Ascending aorta (tissue), 2 donors: ENCODE measurements at places on chromosomes 12 and 14. TPM values are rescaled to one million over a fixed set of nuclear protein-coding genes. Genes with fewer than 3 reads are reported as not detected.

The NKX2-1 gene
- not detected for total RNA-seq

The DENND5B gene
- 4.7 TPM for total RNA-seq

The TAS2R46 gene
- total RNA-seq, result 23.2 TPM

The SSPN gene
- 56.3 TPM for total RNA-seq

The IL26 gene
- total RNA-seq, result not detected

The C12orf54 gene
- total RNA-seq, result not detected

The ADAMTS20 gene
- total RNA-seq, result not detected

The DPY19L2 gene
- 3.2 TPM for total RNA-seq

The KRT85 gene
- total RNA-seq, result not detected

The CLEC9A gene
- total RNA-seq, result not detected

The GPR65 gene
- total RNA-seq, result 0.32 TPM

The SOX5 gene
- 18.2 TPM for total RNA-seq

The ANKS1B gene
- 8.2 TPM for total RNA-seq

The LIN7A gene
- total RNA-seq, result 4.6 TPM

The CLEC6A gene
- not detected for total RNA-seq

The NXPH4 gene
- not detected for total RNA-seq

The CBLN3 gene
- total RNA-seq, result 2.2 TPM

The GLTP gene
- 105 TPM for total RNA-seq

The SLCO1C1 gene
- total RNA-seq, result not detected

The PLEKHD1 gene
- total RNA-seq, result not detected

The CMA1 gene
- not detected for total RNA-seq

The CDK17 gene
- 49.7 TPM for total RNA-seq

The PAPLN gene
- total RNA-seq, result 4.9 TPM

The EXOC3L4 gene
- not detected for total RNA-seq

The MARK3 gene
- 78.1 TPM for total RNA-seq

The NCAPD2 gene
- total RNA-seq, result 11.7 TPM

The ALDH2 gene
- total RNA-seq, result 66.4 TPM

The RERGL gene
- 26.7 TPM for total RNA-seq

The BCL2L14 gene
- not detected for total RNA-seq

The MGAT4C gene
- total RNA-seq, result not detected

The OAS1 gene
- total RNA-seq, result 0.96 TPM

The FOXN4 gene
- total RNA-seq, result not detected

The PARP2 gene
- total RNA-seq, result 0.32 TPM

The EMP1 gene
- total RNA-seq, result 588 TPM

The ESRRB gene
- total RNA-seq, result 1.6 TPM

The ADAM21 gene
- 0.11 TPM for total RNA-seq

The MFAP5 gene
- total RNA-seq, result 174 TPM

The RNASE3 gene
- total RNA-seq, result not detected

The EIF5 gene
- total RNA-seq, result 85.5 TPM

The CACNA1C gene
- total RNA-seq, result 102 TPM

The DUSP16 gene
- 54.8 TPM for total RNA-seq

The CRACR2A gene
- total RNA-seq, result 0.53 TPM

The IL31 gene
- not detected for total RNA-seq

The MIP gene
- not detected for total RNA-seq

The TDG gene
- 11.8 TPM for total RNA-seq

The KCNK10 gene
- total RNA-seq, result not detected

The PCED1B gene
- 1.5 TPM for total RNA-seq

The FGF23 gene
- total RNA-seq, result not detected

The TRPV4 gene
- total RNA-seq, result not detected

The PAPOLA gene
- total RNA-seq, result 64.2 TPM

The ASCL1 gene
- total RNA-seq, result not detected

The TMTC1 gene
- total RNA-seq, result 176 TPM

The ORMDL2 gene
- 13.8 TPM for total RNA-seq

The OR4Q2 gene
- total RNA-seq, result not detected

The ERO1A gene
- total RNA-seq, result 25.9 TPM

The CPNE6 gene
- not detected for total RNA-seq

The EIF2S3B gene
- not detected for total RNA-seq
